ENCODE measurements at places on chromosomes 5 and 9.
A peak's percentile ranks its signal among the peaks of the same experiment; 100 is the strongest.

- DNase-seq = peak; percentile 87
Measured at GRCh38 chr9:136342181-136343120, 15.1 kb downstream of the GPSM1 start.

- DNase-seq = no peak
Measured at GRCh38 chr5:125160787-125161502, 414.5 kb upstream of the ZNF608 start.

DNA sequence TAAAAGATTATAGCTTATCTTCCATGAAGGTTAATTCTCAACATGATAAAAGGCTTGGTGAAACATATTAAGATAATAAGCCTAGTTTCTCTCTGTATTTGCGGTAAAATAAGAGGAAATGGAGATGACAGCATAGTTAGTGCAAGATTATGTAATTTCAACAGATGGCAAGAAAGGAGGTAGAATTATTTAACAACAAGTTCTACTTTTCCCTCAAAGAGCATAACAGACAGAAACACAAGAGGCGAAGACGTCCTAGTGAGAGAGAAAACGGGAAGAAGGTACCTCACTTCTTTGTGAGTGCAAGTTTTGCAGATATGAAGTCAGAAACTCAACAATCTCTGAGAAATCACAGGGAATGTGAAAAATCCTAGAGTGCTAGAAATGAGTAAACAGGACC is 144.8 kb upstream of the ADCY2 start:
- no peak for DNase-seq

- no peak for DNase-seq
Measured at GRCh38 chr5:53025487-53025886, 36.3 kb downstream of the ITGA2 start.

DNA sequence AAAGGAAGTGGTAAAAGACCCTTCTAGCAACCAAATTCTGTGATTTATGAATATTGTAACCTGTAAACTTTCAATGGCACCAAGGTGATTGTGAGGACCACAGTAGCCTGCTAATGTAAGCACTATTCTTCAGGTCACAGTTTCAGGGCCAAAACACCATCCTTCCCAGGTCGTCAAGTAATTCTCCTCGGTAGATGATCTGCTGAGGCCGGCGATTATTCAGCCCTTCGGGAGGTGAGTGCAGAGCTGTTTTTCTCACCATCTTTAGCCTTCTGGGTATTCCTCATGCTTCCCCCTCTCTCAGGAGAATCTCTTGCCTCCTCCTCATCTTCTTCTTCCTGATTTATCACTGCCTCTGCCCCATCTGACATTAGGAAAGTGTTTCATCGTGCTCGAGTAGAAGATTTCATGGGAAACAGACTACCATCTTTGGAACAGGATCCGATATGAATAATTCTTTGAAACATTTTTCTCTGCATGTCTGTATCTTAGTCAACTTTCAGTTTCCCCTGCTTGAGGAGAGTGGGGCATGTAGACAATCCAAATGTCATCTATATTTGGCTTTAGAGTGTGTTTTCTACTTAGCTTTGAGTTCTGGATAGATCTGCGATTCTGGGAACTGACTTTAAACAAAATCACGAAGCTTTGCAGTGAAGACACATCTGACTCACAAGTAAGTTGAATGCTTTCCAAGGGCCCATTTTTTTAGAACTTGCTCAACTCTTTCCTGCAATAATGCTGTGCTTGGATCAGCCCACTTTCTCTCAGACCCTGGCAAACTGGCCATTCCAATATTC is 173.9 kb downstream of the AOPEP start:
- DNase-seq = no peak

GRCh38 chr9:93654351-93654961 is 78.1 kb downstream of the PHF2 start:
- no peak for DNase-seq

DNA sequence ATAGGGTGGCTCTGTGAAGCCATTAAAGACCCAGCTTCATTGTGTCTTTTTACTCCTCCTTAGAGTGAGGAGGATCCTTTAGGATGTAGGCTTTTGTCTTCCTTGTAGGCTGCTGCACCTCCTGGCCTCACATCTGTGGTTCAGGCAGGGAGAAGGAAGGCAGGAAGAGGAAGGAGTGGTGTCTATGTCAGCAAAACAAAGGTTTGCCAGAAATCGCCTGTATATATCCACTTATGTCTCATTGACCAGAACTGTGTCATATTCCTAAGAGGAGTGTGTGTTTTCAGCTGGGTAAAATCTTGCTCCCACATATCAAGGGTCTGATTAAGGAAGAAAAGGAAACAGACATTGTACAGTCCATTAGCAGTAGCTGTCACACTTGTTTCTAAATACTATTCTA is 213.8 kb downstream of the ARHGAP26 start:
- DNase-seq = no peak

DNA sequence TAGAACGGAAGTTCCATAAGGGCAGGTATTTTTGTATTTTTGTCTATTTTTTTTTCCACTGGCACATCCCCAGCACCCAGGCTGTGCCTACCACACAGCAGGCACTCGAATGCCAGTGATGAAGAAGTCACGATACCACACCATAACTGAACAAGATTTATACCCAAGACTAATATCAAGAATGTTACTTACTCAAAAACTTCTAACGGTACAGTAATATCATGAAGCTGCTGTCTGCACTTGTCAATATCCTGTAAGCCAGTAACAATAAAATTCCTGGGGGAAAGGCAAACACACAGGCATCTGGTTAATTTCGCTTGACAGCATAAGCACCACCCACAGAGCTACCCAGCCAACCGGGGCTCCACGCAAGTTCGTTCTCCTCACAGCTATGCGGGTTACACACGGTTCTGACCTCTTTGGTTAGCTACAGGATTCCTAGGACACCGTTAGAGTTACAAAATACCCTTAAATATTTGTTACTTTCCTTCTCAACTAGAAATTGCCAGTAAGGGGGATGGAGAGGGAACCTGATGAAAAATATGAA is 1.3 kb downstream of the MED10 start:
- peak; percentile 48 for DNase-seq

DNA sequence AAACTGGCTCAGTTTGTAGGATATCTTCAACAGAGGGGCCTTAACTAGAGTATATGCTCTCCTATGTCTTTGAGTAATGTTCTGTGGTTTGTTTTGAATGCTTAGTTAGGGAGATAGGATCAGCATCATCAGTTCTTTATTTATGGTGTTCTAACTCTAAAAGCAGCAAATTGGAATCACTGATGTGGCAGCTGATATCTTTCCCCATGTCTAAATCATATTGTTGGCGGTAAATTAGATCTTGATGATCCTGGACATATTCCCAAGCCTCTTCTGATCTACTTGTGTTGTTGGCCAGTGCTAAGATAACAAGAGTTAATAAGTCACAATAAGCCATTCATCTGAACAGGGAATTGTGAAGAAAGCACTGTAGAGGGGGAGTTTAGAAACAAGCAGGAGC is 332.4 kb upstream of the DAB2 start:
- DNase-seq = no peak

- DNase-seq = no peak
Measured at GRCh38 chr9:137828527-137829259, 48.9 kb upstream of the CACNA1B start.

DNA sequence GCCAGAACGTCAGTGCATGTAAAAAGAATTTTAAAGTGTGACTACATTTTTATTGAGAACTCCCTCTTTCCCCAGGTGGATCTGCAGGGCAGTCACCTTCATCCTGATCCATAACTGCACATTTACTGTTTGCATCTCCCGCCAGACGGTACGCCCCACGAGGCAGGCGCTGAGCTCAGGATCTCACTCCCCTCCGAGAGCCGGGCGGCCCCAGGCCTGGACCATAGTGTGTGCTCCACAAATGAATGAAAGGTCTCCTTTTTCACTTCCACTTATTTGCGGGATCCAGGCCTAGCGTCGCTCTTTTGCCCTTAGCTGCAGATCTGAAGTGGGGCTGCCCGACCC is 378 bp downstream of the DROSHA start:
- no peak for DNase-seq
